ENCODE measurements at places on chromosomes 3 and 15.

DNA sequence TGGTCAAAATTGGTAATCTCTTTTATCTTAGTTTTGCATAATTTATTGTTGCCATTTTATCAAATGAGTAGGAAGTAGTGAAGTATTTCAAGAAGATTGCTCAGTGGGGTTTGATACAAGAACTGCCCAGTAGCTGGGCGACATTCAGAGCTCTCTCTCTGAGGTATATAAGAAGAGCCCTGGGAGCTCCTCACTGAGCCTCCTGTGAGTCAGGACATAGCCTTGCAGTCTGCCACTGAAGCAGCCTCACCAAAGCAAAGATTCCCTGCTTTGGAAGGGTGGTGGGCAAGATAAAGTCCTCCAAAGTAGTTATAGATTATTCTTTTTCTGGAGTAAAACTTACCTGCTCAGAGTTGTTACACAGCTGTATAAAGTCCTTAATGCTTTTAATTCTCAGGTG lies 26.1 kb downstream of the SKIL start:
- no peak for DNase-seq

- no peak for DNase-seq
Observed at GRCh38 chr3:41681479-41681878, 280.4 kb downstream of the ULK4 start.

DNA sequence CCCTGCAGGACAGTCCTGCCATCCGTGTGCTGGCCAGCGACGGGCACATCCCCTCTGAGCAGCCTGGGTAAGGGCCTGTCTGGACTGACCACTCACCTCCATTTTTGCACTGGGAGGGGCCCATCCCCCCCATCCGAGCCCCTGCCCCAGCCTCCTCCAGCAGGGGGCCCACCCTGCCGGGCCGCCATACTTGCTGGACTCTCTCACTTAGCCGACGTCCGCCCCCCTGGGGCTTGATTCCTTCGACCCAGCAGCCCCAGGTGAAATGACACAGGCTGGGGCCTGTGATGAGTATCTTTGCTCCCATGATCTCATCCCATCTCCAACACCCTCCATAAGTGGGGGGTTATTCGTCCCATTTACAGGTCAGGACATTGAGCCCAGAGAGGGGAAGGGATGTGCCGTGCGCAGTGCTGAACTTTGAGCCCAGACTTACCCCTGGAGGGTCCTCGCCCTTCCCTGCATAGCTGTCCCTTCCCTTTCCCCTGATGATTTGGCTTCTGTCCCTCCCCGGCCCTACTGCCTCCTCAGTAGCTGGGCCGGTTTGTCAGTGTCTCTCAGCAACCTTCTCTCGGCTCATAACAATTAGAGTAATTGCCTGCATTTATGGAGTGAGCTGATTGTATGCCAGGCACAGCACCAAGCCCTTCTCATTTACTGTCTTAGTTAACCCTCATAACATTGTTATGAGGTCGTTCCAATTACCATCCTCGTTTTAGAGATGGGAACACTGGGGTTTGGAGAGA lies 4.2 kb downstream of the LMAN1L start:
- no peak for DNase-seq

DNA sequence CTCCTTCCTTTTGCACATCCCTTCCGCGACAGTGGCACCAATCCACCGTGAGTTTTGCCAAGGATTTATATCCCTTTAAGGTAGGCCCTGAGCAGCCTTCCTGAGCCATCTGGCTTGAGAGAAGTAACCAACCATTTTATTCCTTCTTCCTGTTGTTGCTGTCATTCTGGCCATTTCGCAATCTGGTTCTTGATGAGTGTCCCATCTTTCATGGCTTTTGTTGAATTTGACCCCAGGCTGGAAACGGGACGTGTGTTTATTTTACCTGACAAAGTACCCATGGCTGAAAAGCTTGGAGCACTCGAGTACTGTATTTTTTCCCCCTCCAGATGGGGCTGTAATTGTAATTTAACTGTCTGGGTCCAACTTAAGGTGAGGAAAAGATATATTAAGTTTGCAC lies 173.4 kb downstream of the WNT5A start:
- no peak for DNase-seq

- DNase-seq, result no peak
Observed at GRCh38 chr3:127689266-127689860, 16.6 kb downstream of the ABTB1 start.

- DNase-seq, result no peak
Observed at GRCh38 chr3:195447201-195447600, 4.4 kb upstream of the ACAP2 start.

- no peak for DNase-seq
Observed at GRCh38 chr3:32613183-32613582, 42.5 kb upstream of the DYNC1LI1 start.

GRCh38 chr15:58467121-58467721 lies 35.4 kb downstream of the LIPC start:
- DNase-seq, result no peak

DNA sequence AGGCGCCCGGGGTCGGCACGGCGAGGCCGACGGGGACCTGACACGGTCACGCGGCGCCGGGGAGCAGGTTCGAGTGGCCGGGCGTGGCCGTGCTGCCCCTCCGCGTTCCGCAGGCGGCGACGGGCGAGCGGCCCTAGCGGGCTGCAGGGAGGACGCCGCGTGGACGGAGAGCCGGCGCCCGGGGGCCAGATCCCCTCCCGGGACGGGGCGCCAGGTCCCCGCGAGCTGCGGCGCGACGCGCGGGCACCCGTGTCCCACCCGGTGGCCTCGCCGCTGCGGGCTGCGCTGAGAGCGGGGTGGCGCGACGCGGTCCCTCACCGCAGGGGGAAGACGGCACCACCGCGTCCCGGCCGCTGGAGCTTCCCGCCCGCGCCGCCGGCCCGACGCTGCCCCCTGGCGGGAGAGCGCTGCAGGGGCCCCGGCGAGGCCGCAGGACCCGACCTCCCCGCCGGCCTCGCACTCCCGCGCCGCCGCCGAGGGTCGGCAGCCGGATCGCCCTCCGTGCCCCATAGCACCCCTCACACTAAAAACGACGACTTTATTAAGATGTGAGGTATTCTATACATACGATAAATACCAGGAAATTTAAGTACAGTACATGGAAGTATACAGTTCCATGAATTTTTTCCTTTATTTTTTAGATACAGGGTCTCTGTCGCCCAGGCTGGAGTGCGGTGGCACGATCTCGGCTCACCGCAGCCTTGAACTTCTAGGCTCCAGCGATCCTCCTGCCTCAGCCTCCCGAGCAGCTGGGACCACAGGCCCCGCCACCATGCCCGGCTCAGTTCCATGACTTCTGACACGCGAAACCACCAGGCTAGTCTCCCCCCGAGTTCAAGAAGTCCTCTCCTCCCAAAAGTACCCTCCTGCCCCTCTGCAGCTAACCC lies 1.3 kb upstream of the PIGZ start:
- DNase-seq, result peak; percentile 91

DNA sequence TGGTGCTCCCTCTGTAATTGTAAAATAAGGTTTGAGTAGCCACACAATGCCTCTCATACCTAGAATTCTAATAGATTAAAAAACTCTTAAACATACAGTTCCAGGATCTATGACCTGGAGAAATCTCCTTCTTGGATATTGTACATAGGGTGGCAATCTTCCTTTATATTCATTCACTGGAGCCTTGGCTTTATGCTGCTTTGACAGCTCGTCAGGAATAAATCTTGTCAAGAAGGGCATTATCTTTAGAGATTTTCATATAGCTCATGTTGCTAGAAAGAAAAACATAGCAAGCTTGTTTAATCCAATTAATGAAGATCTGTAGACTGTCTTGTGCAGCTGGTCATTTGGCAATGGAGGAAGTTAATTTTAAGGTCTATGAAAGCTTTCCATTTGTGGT lies 131.1 kb downstream of the PYDC2 start:
- no peak for DNase-seq
